Activated naive CD4-positive, alpha-beta T cell treated with anti-CD3 and anti-CD28 coated beads for 36 hours (primary cell): ENCODE measurements at places on chromosomes 4 and X.

DNA sequence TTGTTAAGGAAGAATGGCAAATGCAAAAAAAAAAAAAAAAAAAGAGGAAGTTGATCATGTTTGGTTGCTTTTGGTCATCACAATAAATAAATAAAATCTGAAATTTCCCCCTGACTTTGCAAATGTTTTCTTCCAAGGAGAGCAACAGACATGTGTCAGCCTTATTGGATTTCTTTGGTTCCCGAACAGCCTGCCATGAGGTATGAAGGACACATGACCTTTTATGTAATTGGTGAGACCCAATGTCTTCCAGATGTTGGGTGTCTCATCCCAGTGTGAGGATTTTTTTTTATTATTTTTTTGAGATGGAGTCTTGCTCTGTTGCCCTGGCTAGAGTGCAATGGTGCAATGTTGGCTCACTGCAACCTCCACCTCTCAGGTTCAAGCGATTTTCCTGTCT, 24.6 kb upstream of the CD99 start:
- DNase-seq = no peak

DNA sequence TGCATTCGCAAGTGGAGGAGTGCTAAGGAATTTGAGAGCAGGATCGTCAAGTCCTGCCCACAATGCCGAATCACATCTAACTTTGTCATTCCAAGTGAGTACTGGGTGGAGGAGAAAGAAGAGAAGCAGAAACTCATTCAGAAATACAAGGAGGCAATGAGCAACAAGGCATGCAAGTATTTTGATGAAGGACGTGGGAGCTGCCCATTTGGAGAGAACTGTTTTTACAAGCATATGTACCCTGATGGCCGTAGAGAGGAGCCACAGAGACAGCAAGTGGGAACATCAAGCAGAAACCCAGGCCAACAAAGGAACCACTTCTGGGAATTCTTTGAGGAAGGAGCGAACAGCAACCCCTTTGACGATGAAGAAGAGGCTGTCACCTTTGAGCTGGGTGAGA, 100.2 kb upstream of the MED14 start:
- DNase-seq = no peak

DNA sequence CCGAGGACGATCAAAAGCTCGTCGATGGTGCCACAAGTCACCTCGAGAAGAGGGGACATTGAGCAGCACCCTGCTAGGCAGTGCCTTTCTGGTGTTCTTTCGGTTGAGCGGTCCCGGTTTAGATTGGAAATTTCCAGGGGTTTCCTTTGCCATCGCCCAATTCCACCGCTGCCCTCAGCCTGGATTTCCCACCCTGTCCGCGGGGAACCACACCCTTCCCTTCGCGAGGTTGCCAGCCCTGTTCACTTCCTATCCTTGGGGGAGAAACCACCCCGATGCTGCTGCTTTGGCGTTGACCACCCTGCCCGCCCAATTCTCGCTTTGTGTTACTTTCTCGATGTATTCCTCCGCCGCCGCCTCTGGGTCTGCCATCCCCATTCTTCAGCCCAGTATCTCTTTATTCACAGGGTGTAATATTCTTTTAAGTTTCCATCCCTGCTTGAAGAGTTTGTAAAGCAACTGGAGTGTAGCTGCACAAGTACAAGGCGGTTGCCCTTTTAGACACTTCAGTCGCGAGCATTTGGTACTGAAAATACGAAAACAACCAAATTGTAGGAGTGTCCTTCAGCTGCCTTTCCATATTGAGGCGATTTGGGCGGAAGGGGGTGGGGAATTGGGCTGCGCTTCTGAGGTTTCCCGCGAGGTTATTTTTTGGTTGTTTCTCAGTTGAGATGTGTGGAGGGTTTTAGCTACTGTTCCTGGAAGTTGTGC, 1.1 kb downstream of the OGT start:
- peak; percentile 73 for DNase-seq

DNA sequence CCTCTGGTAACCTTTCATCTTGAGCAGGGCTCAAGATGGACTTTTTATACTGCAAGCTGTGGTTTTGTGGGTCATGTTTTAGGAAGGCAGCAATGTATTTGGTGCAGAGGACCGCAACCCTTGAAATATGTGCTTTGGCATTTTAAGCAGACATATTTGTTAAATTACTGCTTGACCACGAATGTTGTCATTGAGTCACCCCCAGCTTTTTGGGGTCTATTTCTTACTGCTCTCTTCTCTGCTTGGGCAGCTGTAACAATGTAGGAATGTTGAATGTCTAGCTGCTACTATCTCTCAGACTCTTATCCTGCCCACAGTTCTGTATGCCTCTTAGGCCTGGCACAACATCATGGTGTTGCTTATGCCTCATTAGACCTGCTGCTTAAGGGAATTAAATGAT, 6.0 kb downstream of the RBPJ start:
- DNase-seq = no peak

GRCh38 chr4:142846729-142847596, 862 bp upstream of the INPP4B start:
- DNase-seq = peak; percentile 90

DNA sequence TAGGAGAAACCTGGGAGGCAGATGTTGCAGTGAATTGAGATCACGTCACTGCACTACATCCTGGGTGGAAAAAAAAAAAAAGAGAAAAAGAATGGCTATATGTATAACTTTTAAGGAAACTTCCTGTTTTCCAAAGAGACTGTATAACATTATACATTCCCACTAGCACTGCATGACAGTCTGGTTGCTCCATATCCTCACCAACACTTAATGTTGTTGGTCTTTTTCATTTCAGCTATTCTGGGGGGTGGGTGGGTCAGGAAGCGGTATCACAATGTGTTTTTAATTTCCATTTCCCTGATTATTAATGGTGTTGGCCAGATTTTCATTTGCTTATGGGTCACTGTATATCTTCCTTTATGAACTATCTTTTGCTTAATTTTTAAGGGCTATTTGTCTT, 13.4 kb downstream of the LRIT3 start:
- no peak for DNase-seq

GRCh38 chr4:121030711-121031110, 41.6 kb downstream of the NDNF start:
- no peak for DNase-seq

- no peak for DNase-seq
Measured at GRCh38 chrX:134180601-134181274, 56.2 kb upstream of the CCDC160 start.

- peak; percentile 46 for DNase-seq
Measured at GRCh38 chrX:46573331-46573891, at the start of gene CHST7. Gene CHST7 (plus strand): TSS chrX:46573765. CDS start chrX:46573932, 167 bp downstream.

DNA sequence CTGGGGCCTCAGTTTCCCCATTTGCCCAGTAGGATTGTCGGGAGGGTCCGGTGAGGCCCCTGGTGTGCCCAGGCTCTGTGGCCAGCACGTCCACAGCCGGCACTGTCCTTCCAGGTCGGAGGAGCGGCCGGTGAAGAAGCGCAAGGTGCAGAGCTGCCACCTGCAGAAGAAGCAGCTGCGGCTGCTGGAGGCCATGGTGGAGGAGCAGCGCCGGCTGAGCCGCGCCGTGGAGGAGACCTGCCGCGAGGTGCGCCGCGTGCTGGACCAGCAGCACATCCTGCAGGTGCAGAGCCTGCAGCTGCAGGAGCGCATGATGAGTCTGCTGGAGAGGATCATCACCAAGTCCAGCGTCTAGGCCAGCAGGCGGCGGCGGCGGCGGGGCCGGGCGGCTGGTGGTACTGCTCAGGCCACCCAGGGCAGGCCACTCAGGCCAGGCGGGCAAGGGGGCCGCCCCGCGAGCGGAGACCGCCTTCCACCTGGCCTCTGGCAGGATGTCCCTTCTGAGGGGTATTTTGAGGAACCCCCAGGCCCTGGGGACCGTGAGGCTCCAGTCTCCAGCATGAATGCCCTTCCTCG, 6.7 kb downstream of the MSANTD1 start:
- DNase-seq = peak; percentile 1

- DNase-seq = peak; percentile 67
Measured at GRCh38 chrX:150731795-150732194, 38.6 kb downstream of the MTMR1 start.

DNA sequence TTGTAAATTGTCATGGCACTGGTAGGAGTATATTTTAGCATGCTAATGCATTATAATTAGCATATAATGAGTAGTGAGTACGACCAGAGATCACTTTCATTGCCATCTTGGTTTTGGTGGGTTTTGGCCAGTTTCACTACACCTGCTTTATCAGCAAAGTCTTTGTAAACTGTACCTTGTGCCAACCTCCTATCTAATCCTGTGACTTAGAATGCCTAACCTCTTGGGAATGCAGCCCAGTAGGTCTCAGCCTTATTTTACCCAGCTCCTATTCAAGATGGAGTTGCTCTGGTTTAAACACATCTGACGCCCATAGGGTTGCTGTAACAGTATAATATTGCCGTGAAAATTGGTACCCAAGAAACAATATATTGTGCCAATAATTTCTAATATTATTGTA, 159.4 kb downstream of the MAGEB5 start:
- DNase-seq = no peak

DNA sequence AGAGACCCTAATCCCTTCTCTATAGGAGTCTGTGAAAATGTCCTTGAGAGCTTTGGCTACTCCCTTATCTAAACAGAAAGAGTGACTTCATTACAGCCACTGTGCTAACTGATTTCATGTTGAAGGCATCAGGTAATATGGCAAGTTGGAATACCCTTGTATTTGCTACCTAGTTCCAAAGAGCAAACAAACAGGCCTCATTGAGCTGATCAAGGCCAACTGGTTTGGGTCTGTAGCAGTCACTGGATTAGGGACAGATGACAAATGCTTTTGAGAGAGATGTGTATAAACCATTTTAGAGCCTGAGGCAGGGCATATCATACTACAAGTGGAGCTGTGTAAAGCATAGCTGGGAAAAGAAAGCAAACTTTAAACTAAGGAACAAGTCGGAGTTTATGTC, 22.9 kb upstream of the PDLIM5 start:
- no peak for DNase-seq

- DNase-seq = no peak
Measured at GRCh38 chrX:84358271-84358670, 144.0 kb downstream of the HDX start.

DNA sequence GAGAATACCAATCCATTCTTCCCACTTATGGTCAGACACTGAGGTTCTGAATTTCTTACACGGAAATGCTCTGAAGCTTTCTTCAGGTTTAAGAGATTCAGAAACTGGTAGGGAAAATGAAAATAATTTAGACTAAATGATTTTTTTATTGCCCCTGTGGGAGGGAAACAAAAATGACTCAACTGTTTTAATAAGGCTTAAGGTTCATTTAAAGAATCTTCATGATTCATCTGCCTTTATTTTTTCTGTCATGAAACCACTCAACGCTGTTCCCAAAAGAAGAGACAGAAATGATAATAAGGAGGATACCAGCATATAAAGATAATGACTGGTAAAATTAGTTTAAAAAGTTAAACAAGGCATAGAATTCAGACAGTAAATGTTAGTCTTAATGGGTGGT, 39.3 kb upstream of the FAM47B start:
- no peak for DNase-seq

DNA sequence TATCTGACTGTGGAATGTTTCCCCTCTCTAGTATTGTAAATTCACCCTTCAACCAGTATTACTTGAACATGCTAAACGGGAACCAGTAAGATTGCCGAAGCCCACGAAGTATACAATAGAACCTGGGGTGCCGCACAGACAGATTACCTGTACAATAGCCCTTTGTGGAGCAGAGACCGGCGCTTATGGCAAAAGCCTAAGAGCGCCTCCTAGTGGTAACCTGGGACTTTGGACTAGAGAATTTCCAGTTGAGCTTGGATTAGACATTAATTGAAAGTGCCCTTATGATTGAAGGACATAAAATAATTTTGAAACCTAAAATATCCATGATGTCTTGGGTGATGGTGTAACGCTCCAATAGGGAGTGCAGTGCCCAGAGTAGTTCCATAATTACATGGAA, 14.1 kb downstream of the ZNF157 start:
- peak; percentile 79 for DNase-seq

DNA sequence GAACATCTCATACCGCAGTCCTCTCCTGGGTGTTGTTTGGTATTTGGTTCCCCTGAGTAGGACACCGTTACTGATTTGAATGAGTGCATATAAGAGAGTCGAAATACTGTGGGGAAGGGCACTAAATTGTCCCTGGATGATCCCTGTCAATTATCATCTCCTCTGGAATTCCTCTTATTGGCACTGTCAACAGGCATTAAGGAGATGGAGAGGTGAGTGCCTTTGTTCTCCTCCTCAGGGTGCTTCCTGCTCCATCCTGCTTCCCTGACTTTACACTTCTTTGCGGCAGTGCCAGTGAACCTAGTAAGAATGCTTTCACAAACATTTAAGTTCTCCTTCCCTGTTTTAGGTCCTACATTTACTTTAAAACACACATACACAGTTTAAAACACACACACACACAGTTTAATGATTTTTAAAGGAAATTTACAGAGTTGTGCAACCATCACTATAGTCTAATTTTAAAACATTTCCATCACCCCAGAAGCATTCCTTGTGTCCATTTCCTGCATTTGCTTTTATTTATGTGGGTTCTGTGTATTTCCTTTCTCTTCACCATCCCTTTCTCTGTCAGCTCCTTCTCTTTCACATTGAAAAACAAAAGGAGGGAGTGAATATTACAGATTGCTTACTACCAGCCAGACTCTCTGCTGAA, 20.9 kb upstream of the ZRSR2 start:
- DNase-seq = no peak

GRCh38 chrX:10239611-10240064, 82.9 kb downstream of the CLCN4 start:
- no peak for DNase-seq

DNA sequence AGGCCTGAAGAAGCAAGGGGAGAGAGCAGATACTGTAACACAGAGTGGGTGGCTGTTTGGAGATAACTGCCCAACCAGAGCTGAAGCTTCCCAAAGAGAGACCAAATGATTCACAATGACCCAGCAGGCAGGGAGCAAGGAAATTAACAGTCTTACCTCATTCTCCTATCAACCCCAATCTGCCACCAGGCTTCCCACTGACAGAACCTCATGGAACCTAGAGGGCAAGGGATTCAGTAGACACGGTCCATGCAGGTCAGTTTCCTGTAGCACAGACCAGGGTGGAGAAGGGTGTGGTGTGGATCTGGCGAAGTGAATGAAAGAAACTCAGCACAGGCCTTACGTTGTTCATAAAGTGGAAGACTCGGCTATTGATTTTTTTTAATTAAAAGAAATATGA, 60.7 kb upstream of the ALB start:
- DNase-seq = no peak

DNA sequence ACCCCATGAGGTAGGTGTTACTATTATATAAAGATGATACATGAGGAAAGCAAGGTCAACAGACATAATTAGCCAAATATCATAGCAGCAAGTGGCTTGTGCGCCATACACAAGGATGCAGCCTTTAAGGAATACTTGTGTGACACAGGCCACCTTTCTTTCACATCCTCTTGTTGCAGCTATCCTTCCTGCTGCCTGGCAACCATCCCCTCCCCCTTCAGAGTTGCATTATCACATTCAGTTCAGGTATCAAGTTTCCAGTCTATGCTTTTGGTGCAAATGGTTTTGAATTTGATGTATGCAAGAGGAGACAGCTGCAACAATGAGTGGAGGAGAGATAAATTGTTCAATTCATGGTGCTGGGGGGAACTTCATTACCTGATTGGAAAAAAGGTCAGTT, 6.4 kb downstream of the ZCCHC18 start:
- DNase-seq = peak; percentile 31
